ENCODE measurements at places on chromosomes 12 and 14.
A peak's percentile ranks its signal among the peaks of the same experiment; 100 is the strongest.

DNA sequence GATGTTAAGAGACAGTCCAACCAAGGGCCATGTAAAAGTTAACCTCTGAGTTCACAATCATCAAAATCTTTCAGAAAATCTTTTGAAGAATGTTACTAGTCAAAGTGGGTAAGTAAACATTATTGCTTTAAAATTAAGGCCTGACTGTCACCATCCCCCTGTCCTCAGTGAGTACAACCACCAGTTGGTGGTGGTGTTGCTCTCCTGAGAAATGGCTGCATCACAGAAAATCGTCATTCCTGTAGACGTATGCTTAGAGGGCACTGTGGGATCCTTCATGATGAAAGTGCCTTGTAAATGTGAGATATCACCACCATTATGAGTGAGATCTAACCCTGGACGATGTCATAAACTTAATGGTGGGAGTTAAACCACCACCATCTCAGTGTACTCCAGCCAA, 451.2 kb downstream of the RPS29 start:
- no peak for DNase-seq

DNA sequence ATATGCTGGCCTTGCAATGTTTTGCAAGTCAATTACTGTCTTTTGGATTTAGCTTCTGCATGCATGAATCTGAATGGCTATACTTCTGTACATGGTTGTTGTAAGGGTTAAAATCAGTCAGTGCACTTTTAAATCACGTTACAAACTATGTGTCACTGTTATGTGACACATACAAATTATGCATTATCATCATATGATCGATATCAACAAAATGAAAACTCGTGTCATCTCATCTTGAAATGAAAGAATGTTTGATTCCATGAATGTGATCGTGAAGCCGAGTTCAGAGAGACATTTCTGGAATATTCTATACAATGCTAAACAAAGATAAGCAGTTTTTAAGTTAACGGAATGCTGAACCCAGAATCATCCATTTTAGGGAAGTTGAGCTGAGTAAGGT, 116.5 kb downstream of the HMGA2 start:
- no peak for DNase-seq

DNA sequence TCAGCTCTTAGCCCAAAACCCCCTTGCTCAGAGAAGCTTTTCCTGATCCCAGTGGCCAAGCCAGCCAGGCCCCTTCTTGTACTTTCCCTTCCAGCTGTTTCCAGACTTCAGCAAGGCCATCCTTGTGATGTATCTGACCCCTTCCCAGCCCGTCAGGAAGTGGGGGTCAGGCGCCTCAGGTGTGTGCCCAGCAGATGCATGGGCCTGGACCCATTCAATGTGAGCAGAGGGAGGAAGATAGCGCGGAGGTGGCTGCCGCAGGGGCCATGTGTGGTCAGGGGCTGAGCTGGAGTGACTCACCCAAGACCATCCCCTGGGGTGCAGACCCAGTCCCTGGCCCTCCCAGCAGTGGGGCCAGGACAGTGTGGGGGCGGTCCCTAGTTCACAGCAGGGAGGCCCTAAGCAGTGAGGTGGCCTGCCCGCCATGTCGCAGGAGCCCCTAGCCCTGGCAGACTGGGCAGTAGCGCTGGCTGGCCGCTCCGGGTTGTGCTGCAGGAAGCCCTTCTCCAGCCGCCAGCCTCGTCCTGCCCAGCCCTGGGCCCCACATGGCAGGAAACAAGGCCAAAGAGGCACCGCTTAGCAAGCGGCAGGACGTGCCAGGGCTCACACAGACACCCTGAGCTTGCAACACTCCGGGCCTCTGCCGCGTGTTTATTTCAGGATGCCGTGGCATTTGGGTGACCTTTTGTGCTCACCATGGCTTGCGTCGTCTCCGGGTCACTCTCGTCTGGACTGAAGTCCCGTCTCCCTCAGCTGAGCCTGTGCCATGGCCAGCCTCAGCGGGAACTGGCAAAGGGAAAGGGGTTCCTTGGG, 12.0 kb downstream of the ADSS1 start:
- peak; percentile 7 for DNase-seq

DNA sequence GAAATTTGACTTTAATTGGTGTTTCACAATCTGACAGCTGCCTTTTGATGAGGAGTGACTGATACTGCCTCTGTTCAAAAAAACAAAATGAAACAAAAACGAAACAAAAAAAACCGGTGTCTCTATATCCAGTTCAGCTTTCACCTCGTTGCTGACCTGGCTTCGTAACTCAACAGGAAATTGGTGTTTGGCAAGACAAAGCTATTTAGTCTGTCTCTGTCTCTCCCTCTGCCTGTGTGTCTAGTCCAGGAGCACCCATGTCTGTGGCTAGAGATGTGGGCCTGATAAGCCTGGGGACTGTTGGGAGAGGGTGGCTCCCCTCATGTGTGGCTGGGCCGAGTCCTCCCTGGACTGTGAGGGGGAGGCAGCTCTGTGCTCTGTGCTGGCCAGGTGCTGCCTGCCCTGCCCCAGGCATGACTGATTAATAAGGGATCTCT, 11.3 kb downstream of the CACNA1C start:
- peak; percentile 34 for DNase-seq

- DNase-seq, result no peak
These were observed 44.6 kb upstream of the NPFF start for GRCh38 chr12:53551889-53552291.

GRCh38 chr12:89731614-89732013, 23.0 kb upstream of the ATP2B1 start:
- DNase-seq, result peak; percentile 30

DNA sequence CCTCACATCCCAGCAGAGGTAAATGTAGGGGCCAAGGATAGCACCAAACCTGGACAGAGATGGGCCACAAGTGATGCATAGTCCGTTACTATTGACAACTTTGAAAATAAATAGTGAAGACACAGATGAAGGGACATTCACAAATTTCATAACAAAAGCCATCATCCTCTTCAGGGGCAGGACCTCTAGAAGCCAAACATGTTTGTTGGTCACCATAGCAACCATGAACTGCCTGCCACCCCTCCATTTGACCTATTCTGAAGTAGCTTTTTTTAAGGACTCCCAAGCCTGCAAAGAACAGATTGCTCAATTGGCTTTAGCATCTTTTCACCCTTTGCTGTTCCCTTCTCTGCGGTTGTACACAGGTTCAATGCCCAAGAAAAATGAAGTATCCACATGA, 35.7 kb upstream of the MDM1 start:
- no peak for DNase-seq

- DNase-seq, result no peak
These were observed 1.6 kb upstream of the CMAS start for GRCh38 chr12:22044391-22044790.

- DNase-seq, result no peak
These were observed 90.1 kb downstream of the RPAP3 start for GRCh38 chr12:47615711-47616110.

DNA sequence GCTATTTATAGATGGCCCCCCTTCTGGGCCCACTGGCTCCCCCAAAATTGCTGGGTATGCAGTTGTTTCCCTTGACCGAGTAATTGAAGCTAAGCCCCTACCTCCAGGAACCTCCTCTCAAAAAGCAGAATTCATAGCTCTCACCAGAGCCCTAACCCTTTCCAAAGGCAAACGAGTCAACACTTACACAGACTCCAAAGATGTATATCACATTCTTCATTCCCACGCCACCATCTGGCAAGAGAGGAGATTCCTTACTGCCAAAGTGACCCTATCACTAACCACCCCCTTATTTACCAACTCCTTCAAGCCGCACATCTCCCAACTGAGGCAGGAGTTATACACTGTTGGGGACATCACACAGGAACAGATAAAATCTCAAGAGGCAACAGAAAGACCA, 66.8 kb downstream of the MOK start:
- no peak for DNase-seq

GRCh38 chr12:11228296-11228879, 41.1 kb downstream of the PRB3 start:
- peak; percentile 16 for DNase-seq

- DNase-seq, result no peak
These were observed 69.2 kb downstream of the CRACR2A start for GRCh38 chr12:3683670-3684069.

GRCh38 chr14:101442451-101442850, 118.8 kb upstream of the DIO3 start:
- no peak for DNase-seq

DNA sequence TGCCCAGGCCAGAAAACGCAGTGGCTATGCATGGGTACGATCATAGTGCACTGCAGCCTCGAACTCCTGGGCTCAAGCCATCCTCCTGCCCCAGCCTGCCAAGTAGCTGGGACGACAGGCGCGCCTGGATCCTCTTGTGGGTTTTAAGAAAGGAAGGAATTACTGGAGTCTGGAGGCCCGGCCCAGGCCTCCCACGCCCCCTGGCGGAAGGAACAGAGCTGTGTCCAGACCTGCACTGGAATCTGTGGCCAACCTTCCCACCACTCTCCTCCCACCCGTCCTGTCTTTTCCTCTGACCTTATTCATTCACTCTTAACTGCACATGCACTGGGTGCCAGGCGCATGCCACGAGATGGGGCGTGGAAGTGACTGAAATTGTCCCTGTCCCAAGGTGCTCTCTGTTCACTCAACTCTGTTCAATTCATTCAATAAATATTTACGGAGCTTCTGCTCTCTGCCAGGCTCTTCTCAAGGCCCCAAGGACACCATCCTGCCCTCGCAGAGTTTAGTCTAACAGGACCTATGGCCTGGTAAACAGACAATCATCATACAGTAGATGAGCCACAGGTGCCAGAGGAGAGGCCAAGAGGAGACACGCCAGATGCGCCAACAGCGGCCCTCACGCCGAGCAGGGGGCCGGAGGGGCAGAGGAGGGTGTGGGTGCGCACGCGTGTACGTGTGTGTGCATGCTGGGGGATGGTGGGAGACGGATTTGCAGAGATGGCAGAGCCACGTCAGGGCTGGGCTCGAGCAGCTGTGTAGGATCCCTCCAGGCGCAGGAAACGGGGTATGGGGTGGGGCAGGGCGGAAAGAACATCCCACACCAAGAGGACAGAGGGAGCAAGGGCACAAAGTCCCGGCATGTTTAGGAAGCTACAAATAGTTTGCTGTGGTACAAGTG, 13.7 kb upstream of the TMEM106C start:
- peak; percentile 32 for DNase-seq

- no peak for DNase-seq
These were observed 37.9 kb upstream of the SLC38A2 start for GRCh38 chr12:46410495-46410894.

GRCh38 chr14:21192875-21193535, 37.1 kb upstream of the OR5AU1 start:
- no peak for DNase-seq

DNA sequence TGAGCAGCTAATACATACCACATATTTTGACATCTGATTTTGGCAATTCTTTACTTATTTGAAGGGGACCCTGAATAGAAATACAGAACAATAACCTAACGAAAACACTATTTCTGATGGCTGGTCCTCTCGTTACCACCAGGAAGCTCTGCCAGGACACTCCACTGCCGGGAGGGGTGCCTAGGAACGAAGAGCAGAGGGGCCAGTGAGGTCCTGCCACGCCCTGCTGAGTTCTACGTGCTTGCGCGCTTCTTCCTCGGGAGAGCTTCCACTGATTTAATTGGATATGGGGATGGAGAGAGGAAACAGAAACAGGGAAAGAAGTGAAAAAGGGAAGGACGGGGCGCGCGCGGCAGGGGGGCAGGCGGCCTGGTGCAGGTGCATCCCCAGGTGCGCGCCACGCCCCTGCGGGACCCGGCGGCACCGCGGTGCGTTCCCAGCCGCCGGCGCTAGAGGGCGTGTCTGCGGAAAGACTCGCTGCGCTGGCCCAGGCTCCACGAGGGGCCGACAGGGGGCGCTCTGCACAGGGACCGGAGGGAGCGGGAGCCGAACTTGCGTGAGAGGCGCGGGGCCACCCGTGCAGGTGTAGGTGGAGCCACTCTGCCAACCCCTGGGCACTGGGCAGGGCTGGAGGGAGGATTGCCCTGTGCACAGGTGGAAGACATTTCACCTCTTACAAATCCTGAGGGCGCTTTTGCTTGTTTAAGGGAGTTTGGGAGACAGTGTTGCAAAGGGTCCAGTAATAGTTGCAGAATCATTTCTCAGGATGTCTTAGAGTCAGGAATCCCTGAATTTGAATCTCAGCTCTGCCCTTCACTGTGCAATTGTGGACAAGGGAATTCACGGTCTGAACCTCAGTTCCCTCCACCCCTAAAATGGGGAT, 986.3 kb upstream of the TMEM132C start:
- no peak for DNase-seq

- no peak for DNase-seq
These were observed 59.2 kb upstream of the RTRAF start for GRCh38 chr14:51929910-51930682.

DNA sequence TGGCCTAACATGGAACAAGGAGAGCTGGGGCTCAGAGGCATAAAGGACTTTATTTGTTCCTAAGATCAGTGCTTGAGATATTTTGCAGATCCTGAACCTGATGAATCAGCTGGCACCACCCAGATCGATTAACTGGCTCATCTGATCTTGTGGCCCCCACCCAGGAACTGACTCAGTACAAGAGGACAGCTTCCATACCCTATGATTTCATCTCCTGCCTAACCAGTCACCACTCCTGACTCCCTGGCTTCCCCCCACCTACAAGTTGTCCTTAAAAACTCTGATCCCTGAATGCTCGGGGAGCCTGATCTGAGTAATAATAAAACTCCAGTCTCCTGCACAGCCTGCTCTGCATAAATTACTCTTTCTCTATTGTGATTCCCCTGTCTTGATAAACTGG, 5.1 kb downstream of the C12orf56 start:
- no peak for DNase-seq

DNA sequence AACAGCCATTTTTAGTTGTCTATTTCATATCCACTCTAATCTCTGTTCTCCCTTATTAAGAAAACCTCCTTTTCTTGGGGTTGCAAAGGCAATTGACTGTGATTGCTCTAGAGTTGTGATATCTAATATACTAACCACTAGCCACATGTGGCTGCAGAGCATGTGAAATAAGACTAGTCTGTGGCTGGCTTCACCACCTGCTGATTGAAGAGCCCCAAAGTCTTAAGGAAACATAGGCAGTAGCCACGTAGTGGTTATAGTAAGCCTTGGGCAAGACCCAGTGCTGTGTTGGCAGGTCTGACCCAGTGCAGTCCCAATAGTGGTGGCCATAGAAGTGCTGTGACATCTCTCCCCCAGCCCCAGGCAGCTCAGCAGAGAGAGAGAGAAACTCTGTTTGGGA, 28.4 kb upstream of the ATP2B1 start:
- DNase-seq, result no peak

DNA sequence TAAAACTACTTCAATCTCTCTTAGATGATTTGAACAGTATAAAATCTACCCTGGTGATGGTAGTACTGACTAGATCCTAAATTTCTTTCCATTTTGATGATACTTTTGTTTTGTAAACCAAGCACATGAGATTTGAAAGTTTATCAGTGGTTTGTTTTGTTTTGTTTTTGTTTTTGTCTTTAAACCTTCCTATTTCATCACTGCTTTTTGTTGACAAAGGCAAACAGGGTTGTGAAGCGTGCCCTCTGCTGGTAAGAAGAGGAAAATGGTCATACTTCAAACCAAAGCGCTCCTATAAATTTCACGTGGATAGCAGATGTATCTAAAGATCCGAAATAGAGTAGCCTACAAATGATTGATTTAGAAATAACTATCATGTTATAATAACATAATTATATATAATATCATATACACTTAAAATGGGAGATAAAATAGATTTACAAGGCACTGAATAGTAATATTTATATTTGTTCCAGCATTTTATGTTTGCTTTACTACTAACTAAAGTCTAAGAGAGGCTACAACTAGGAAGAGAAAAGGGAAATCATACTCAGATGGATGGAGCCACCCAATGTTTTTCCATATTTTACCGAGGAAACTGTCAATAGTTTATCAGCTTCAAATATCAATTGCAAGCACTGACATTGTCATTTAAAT, 254.0 kb upstream of the USP15 start:
- peak; percentile 38 for DNase-seq

GRCh38 chr12:119730381-119730780, 62.4 kb downstream of the PRKAB1 start:
- no peak for DNase-seq

GRCh38 chr14:97411938-97412612, 614.9 kb downstream of the VRK1 start:
- no peak for DNase-seq

Measured in bone marrow (tissue), 2 donors.